ENCODE measurements at places on chromosomes 2 and 18.

GRCh38 chr2:10228611-10229365, 73.9 kb upstream of the HPCAL1 start:
- peak; percentile 66 for DNase-seq

DNA sequence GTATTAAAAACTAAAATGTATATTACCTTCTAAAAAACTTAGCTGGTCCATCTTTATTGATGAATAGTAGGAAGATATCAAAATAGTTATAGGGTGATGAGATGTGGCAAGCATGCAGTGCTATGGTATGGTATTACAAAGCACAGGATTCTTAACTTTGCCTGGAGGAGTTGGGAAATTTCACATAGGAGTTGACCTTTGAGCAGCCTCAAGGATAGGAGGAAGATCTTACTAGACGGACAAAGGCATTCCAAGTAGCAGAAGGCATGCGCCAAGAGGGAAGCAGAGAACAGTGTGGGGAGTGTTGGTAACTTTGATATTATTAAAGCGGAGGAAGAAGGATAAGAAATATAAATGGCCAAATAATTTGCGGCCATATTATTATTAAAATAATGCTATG, 60.0 kb downstream of the TTC21B start:
- DNase-seq, result no peak

DNA sequence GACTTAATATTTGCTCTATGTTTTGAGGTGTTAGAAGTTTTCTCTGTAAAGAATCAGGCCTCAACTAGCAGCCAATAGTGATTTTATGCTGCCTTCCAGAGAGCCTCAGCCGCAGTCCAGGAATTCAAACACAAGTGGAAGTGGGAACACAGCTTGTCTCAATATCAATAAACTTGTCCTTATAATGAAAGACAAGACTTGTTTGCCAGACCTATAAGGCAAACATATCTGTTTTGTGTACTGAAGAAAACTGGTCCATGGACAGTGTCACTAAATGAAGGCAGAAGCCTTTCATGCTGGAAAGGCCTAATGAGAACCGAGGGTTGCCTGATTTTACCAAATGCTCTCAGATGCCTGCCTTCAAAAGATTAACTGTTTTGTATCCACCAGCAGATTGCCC, 182.2 kb downstream of the EPHA4 start:
- DNase-seq, result no peak

DNA sequence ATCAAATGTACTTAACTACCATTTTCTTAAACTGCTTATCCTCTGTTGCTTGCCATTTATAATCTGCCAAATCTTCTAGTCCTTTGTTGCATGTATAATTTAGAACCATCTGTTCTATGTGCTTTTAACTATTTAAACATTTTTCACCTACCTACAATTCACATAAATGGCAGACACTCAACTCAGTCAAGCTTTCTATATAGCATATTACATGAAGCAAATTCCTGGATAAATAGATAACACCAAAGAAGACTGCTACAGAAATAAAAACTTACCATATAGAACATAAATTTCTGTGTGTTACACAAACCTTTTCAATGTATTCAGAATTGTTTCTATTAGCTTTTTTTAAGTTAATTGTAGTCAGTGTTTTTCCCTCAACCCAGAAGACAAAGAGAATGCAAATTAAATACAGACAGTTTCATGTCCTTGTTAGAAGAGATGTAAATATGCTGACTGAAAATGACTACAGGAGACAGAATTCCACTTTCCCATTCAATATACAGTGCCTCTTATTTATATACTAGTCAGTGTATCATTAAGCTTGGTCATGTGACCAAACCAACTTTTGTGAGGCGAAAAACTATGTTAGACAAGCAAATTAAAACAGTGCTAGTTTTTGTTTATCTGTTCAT, 2.6 kb downstream of the BAZ2B start:
- DNase-seq, result no peak

DNA sequence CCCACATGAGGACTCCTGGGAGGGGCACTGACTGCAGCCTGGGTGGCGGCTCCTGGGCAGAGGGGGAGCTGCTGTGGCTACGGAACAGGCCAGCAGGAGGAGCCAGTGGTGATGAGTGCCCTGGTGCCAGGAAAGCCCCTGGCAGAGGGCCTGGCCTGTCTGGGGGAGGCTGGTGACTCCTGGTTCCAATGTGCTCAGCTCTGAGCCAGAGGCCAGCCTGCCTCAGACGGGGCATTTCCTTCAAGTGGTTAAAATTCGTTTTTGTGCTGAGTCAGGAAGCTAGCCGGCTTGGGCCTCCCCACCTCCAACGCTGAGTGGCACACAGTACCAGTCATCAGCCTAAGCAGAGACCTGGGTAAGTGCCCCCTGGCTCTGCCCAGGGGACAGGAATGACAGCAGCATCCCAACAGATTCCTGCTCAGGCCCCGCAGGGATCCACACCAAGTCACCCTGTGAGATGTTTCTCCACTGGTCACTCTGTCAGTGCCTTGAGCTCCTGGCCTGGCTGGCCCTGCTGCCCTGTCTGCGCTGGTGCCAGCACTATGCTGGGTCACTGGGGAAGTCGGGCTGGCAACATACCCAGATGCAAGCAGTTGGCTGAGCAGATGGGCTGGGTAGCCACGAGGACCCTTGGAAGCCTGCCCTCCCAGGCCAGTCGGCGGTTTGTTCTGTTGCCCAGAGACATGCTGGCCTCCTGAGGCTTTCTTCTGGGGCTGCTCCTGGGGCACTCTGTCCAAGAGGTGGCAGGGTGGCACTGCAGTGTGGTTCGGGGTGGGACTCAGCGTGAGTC, 7.1 kb upstream of the KLF11 start:
- DNase-seq, result peak; percentile 92

DNA sequence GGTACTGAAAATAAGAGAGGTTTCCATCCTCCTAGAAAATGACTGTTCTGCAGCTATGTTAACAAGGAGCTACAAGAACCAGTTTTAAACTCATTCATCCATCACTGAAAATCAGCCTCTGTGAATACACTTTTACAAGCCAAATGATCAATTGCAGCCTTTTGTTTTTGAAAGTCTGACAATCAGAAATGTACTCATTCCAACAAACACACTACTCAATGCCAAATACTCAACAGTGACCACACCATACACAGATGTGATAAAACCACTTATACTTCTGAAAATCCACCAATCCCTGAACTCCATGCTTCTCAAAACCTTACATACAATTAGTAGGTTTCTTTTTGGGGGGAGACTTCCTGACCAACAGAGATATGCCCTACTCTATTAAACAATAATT, 663.9 kb upstream of the CHAC2 start:
- no peak for DNase-seq

DNA sequence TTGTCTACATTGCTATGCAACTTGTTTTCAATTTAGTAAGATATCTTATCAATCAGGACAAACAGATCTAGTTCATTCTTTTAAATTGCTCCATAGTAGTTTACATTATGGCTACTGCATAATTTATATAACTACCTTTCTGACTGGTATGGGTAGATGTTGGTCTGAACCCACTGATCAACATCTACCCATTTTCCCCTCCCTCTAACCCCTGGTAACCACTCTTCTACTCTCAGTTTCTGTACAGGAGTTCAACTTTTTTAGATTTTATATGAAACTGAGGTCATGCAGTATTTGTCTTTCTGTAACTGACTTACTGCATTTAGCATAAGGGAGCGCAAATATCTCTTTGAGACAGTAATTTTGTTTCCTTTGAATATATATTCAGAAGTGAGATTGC, 73.2 kb downstream of the ITSN2 start:
- DNase-seq, result no peak

GRCh38 chr2:170484552-170484951, 230.6 kb upstream of the SP5 start:
- DNase-seq, result no peak

DNA sequence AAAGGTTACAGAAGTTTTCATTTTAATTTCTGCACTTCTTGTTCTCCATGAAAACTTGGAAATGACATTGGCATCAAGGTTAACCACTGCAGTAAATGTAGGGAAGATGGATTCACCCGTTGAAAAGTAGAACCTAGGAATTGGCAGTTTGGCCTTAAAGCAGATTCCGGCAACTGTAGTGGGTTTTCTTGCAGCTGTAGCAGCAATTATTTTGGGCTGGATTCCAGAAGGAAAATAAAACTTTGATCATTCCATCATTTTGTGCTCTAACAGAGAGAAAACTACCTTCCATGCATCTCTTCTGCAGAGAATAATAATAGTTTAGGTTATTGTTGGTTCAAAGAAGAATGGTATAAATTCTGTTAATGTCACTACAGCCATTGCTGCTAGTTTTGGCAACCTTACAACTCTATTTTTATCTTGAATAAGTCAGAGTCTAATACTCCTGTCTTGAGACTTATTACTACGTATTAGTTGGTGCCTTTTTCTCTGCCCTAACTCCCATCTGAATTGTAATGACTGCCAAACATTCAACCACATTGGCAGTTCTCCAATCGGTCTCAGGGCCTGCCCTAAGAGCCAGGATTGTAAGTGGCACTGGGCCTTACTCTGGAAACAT, 178.1 kb upstream of the PIEZO2 start:
- no peak for DNase-seq

DNA sequence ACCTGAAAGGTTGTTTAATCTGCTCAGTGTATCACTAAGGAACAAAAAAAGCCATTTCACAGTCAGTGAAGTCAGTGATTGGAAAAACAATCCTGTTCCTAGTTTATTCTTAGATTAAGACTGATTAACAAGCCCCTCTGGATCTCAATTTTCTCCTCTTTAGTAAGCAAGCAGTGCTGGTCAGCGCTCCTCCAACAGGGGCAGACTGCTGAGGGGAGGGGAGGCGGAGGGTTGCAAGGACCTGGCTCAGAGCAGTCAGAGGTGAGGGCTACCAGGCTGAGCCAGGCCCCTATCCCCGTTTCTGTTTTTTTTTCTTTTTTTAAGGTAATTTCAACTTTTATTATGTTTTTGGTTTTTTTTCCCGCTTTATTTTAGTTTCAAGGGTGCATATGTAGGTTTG, 24.7 kb upstream of the KCNS3 start:
- DNase-seq, result no peak

- no peak for DNase-seq
These were observed 44.9 kb upstream of the TTC39C start for GRCh38 chr18:23969664-23970063.

- no peak for DNase-seq
These were observed 309.7 kb upstream of the MYT1L start for GRCh38 chr2:2640818-2641217.

DNA sequence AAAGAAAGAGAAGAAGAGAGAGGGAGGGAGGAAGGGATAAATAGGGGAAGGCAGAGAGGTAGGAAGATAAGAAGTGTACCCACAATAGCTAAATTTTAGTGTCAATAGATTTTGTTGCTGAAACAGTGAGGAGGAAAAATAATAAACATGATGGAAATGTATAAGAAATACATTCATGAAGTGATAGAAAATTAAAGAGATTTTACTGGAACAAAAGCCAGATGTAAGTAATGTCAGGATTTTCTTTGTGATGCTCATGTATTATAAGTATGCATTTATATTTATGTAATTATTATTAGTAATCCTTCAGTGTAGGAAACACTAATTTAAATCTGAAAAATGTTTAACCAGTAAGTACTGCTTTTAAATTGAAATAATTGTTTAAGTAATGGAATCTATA, 1125.2 kb upstream of the FANCL start:
- no peak for DNase-seq

DNA sequence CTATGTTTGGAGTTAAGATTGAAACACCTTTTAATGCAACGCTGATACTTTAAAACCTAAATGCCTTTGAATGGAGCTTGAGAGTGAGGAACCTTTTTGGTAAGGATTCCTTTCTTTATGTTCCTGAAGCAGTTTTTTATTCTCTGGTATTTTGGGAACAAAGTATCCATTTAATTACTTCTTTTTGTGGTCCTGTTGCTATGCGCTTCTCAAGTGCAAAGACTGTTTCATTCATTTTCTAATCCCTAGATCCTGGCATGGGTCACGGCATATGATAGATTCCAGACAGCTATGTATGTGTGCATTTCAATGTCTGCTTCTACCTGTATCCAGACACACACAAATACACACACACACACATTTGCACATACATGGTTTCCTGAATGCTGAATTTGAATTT, 28.0 kb downstream of the TRPM8 start:
- no peak for DNase-seq

GRCh38 chr18:76134628-76135027, 360.4 kb downstream of the ZNF516 start:
- no peak for DNase-seq

All from posterior vena cava (tissue), 2 donors.